Stimulated activated CD4-positive, alpha-beta T cell treated with anti-CD3 and anti-CD28 coated beads, Interleukin-1b, Interleukin-23, amount 100 ng/mL, for 4 hours (primary cell): ENCODE measurements at places on chromosomes 12 and 14.

DNA sequence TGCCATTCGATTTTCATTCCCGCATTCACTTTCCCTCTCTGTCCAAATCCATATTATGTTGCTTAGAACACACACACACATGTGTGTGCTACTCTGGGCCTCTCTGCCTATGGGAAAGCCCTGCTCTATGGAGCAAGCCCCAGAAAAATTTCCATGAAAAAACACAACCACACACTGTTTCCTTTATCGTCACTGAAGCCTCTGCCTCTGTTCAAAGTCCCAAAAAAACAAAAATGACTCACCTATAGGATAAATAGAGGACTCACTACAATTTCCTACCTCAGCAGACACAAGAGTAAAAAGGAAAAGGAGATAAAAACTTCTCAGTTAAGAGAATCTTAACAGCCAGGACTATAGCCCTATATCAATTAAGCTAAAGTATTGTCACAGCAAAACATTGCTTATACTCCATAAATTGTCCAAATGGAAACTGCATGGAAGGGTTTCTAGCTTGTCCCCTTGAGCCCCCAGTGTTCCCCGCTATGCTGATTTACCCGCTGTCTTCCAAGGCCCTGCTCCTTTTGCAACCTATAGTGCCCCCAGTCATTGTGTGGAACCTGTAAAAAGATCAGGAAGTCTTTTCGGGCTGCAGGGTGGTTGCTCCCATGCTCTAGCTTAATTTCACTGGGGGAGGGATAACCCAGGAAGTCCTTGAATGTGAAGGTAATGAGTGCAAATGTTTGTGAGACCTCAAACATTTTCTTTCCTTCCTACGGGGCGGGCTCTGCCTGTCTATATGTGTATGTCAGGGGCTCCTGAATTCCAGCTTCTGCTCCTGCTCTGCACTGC, 11.1 kb upstream of the PIP4K2C start:
- DNase-seq, result no peak

DNA sequence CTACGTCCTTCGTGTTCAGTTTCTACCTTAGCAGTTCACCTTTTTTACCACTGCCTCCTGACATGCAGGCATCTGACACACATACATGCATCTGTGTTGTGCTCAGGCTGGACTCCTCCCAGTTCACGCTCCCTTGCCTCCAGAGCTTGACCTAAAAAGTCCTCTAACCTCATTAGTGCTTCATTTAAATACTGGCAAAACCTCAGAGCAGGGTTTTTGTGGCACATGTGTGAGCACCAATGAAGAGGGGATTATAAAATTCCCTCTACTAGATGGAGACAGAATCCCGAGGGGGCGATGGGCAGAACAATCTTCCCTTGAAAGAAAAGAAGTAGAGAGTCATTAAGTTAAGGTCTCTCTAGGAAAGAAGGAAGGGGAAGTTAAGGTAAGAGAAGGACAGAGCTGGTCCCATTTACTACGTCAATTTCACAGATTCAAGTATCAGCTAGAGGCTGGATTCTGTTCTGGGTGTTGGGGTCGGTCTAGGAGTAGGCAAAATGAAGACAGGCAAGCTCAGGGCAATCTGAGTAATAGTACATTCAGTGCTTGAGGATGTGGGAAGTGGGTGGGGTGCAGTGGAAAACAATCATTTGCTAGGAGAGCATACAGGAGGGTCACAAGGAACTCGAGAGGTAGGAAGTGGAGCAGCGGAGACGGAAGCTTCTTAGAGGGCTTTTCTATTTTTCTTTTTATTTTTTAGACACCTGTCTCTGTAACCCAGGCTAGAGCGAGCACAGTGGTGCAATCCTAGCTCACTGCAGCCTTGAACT, 7.5 kb downstream of the HAL start:
- DNase-seq, result no peak

DNA sequence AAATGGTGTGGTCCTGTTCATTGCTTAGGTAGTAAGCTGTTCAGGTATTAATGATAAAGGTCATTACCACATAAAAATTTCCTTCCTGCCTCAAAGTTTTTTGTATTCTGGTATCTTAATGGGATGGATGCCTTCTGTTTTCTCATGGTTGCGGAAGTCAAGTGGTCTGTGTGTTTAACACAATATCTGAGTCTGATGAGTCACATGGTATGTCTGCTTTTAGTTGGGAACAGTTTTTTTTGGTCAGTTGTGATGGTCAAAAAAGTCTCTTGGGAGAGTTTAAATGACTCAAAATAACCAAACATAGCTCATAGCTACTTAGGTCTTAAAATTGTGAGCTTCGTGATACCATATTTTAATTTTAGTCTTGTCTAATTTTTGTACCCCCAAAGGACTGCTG, 40.7 kb downstream of the STK38L start:
- no peak for DNase-seq

GRCh38 chr12:113198296-113198695, 12.8 kb downstream of the RITA1 start:
- DNase-seq, result no peak

GRCh38 chr14:58979325-58979724, 209.1 kb upstream of the DAAM1 start:
- DNase-seq, result no peak
